Erythroblast (primary cell): ENCODE measurements at places on chromosomes 4 and X.

DNA sequence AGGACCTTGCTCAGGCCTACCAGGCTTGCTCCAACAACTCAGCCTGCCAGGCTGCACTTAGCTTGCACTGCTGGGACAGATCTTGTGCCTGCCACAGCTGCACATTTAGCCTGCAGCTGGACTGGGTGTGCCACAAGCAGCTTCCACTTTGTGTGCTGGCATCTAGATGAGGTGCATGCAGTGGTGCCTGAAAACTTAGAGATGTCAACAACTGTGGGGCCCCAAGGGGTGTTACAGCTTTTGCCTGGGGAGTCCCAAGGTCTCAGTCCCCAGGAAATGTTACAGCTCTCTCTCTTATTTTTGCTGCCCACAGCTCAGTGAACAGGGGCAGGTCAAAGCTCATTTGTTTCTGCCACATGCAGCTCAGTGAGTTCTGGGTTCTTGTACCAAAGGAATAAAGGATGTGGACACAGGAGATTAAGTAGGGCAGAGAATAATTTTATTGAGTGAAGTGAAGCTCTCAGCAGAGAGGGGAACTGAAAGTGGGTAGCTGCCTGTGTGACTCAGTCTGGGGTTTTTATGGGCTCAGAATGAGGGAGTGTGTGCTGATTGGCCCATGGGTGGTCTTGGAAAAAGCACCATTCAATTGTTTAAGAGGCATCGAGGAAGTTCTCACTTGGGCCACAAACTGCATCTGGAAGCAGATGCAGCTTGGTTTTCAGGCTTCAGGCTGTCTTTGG is 828.3 kb downstream of the TECRL start:
- DNase-seq = no peak

DNA sequence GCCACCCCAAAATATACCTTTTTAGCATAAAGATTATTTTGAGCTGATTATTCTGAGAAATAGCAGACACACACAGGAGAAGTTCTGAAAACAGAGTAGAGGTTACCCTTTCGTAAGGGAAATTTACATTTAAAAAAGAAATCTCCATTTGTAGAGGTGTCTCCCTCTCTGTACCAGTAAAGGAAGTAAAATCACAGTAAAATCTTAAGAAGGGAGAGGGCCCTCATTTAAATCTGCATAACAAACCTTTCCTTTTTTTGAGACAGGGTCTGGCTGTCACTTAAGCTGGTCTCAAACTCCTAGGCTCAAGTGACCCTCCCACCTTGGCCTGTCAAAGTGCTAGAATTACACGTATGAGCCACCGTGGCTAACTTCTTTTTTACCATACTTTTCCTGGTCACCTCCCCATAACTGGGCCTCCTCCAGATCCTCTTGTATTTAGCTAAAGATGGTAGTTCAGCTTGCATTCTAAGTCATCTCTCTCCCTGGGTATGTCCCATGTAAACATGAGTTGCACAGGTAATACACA is 92.2 kb upstream of the INTU start:
- no peak for DNase-seq

- DNase-seq = no peak
These were observed 205.3 kb downstream of the SLC39A8 start for GRCh38 chr4:102139932-102140331.

DNA sequence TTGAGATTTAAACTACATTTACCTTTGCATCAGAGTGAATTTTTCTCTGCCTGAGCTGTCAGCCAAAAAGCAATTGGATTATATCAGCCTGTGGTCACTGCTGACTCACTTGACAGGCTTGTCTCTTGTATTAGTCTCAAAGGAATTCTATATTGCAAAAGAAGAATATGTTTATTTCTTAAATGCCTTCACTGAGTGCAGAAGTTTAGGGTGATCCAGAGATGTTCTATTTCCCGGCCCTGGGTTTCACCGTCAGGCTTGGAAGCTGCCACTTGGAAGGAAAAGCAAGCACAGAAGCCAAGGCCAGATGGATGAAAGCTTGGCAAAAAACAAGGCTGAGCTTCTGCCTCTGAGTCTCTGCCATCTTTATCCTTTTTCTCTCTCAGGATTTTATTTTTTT is 80.9 kb downstream of the FAM114A1 start:
- DNase-seq = no peak

GRCh38 chr4:2858451-2859217 is 15.0 kb downstream of the ADD1 start:
- DNase-seq = peak; percentile 90

- DNase-seq = no peak
These were observed 27.8 kb upstream of the BMP2K start for GRCh38 chr4:78748381-78748780.
